ENCODE measurements at places on chromosomes 16 and 17.

DNA sequence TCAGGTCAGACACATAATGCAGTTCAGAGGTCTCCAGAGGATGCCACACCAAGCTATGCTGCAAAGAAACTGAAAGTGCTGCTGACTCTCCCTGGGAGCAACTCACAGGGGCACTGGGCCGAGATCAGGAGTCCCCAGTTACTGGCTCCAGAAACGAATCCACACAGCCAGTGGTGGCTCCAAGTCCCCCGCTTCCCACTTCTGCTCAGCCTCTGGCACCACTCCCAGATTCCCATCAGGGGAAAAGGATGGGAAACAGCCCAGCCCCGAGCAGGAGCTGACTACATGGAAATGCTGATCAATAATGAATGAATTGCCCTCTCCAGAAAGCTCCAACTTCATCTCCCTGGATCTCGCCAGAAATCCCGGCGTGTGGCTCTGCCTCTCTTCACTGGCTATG is 62.3 kb upstream of the CDH5 start:
- DNase-seq, result no peak

GRCh38 chr17:6681671-6682070 is 30.1 kb downstream of the C17orf100 start:
- no peak for DNase-seq

DNA sequence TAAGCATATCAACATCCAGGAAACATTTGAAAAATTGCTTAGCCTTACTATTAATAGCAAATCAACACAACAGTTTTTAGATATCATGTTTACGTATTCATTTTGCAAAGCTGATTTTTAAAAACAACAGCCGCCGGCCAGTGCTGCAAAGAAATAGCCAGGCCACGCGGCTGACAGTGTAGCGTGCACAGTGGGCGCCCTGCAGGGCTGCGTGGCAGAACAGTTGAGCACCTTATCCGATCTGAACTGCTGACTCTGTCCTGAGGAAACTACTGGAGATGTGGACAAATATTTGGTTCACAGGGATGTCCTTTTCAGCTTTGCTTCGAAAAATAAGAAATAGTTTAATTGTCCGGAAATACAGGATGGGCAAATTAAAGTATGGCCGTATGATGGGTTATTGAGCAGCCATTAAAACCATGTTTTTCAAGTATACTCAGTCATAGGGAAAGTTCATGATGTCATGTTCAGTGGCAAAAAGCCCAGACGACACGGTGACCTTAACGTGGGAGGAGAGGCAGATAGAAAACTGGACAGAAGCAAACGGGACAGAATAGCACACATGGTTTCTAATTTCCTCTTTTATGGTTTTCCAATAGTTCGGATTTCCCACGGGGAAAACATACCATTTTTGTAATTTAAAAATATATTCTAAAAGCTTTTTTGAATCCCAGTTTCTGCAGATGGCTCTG is 52.4 kb upstream of the ENDOV start:
- DNase-seq, result no peak

- no peak for DNase-seq
Observed at GRCh38 chr17:45650561-45650960, 133.6 kb upstream of the CRHR1 start.

GRCh38 chr17:80942423-80943345 is 49.0 kb upstream of the CHMP6 start:
- DNase-seq, result no peak

GRCh38 chr17:43905400-43905984 is 1.8 kb downstream of the MPP2 start:
- no peak for DNase-seq

GRCh38 chr17:78779850-78780249 is 2.2 kb downstream of the CYTH1 start:
- peak; percentile 57 for DNase-seq

DNA sequence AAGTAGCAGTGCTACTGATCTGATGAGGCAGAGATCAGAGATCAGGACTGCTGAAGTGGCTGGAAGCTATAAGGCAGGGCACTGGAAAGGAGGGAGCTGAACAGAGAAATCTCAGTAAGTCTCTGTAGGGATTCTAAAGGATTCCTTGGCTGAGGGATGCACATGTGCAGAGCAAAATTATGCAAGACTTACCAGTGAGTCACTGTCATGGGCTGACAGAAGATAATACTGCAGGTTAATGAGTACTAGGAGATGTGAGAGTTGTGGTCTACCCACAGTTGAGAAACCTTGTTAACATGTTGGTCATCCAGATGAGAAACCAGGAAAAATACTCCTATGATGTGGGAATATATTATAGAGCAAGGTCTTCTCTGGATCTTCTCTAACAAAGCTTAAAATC is 378.1 kb downstream of the HAPSTR1 start:
- no peak for DNase-seq

DNA sequence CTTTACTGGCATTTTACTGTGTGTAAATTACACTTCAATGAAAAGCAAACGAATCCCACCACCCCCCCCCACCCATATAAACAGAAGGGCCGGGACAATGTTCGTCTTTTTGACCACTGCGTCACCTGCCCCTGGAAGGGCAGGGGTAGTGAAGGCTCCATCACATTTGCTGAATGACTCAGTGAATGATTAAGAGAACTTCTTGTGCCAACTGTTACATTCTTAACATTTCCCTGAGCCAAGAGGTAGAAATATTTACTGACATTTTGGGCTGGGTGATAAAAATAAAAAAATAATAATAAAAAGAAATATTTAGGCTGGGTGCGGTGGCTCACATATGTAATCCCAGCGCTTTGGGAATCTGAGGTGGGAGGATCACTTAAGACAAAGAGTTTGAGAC is 24.1 kb downstream of the C16orf96 start:
- DNase-seq, result no peak

GRCh38 chr16:70738083-70738977 is 52.5 kb upstream of the MTSS2 start:
- no peak for DNase-seq

- no peak for DNase-seq
Observed at GRCh38 chr17:977166-977565, 2.4 kb downstream of the NXN start.

GRCh38 chr16:63372815-63373214 is 1336.6 kb upstream of the CDH8 start:
- no peak for DNase-seq

DNA sequence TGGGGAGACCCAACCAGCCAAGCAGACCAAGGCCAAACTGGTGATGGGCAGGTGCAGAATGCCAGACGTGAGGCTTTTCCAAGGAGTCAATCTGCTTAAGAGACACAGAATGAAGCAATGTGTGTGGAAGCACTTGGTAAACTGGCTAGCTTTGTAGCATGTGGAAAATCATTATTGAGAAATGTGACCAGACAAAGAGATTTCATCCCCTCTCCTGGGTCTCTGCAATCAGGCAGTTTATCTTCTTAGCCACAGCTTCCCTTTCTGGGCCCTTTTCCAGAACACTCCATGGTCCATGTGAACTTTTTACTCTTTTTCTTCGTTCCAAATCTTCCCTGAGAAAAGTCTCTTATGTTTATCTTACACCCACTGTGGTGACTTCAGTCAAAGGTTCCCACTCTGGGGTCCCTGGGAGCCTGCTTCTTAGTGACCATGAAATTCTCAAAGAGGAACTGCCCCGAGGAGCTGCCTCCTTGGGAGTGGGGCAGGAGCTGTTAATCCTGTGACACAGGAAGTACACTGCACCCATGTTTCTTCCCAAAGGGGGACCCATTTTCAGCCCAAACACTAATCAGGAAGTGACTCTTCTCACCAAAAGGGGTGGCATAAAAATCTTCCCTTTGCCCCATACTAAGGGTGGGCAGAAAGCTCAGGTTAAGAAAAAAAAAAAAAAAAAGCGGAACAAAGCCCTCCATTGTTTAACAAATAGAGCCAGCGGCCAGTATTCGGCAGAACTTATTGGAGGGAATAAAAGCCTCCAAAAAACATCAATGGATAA is 346.2 kb upstream of the ASIC2 start:
- no peak for DNase-seq

DNA sequence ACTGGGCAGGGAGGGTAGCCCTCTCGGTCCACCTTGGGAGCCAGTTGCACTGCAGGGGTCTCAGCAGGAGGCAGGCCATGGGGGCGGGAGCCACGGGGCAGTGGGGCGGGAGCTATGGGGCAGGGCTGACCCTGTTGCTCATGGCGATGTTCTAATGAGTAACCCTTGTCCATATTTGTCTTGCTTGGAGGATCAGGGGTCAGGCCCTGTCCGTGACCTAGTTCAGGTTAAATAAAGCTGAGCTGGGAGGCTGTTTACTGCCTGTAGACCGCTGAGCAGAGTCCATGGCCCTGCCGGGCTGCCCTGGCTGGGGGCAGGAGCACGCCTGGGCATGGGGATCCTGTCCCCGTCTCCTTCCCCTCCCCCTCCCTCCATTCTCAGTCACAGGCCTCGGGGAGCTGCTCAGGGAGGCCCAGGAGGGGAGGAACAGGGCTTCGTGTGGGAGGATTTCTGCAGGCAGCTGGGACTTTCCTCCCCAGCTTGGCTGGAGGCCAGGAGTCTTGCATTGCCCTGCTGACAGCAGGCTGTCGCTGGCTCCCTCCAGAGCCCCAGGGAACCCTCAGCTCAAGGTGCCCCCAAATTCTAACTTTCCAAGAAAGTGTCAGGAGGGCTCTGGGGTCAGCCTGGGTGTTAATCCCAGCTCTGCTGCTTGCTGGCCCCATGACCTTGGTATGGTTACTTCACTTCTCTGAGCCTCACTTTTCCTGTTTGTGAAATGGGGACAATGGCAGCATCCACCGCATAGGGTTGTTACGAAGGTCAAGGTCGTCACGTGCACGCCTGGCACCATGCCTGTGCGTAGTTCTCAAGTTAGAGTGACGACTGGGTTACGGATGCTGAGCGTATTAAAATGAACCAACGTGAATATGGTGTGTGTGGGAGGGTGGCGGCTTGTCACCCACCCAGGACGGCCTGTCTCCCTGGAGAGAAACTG is 6.1 kb upstream of the SERPINF2 start:
- peak; percentile 38 for DNase-seq

DNA sequence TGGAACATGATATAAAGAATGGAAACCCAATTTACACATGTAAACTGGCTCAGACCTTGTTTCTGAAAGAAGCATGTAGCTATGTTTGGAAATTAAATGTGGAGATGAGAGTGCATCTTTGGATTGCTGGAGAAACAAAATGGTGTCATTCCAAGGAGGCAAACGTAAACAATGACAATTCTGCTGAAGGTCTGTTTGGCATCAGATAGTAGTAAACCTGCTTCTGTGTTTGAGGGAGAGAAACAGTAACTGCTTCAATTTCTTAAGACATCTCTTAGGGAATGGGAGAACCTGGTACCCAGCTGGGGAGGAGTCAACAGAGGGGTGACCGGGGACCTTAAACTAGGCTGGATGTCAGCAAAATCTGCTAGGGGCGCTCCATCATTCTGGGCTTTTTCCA is 23.5 kb downstream of the GPRC5B start:
- no peak for DNase-seq

GRCh38 chr16:8241408-8241807 is 348.9 kb downstream of the TMEM114 start:
- no peak for DNase-seq

DNA sequence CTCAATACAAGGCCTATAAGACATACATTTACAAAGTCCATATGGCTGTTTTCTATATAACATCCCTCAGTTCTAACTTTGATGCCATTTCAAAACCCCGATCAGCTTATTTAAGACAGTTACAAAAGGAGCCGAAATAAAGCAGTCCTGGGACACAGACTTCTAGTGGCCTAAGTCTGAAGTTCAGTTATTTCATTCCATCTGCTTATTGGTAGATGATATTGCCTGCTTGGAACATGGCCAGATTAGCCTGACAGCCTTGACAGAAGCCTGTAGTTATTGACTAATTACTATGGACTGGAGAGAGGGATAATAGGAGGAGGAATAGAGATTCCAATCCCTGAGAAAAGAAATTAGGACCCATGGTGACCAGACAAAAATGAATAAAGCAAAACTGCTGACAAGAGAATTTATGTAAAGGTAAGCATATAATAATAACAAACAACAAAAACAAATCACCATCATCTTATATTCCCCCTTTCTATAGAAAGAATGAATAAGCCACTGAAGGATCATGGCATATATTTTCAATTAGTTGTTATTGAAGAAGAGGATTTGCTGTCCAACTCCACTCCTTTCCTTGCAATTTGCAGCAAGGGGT is 206.3 kb upstream of the TOM1L1 start:
- DNase-seq, result no peak
